ENCODE measurements at places on chromosomes 6 and 20.

GRCh38 chr6:39084506-39084905, 30.5 kb downstream of the SAYSD1 start:
- no peak for DNase-seq

DNA sequence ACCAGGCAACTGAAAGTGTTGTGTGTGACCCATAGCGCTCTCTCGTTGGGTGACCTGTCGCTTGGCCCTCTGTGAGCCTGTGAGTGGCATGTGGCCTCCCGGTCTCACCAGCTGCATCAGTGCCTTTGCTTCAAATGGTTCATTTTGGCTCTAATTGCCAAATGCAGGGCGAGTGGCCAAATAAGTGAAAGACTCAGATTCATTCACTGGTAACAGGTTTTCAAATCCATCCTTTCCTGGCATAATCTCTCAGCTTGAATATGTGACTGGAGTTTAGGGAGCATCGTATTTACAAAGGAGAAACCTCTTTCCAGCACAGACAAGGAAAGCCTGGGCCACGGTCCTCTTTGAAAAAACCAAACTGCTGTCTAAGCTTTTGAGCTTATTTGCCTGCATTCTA, 321.6 kb upstream of the QKI start:
- DNase-seq: no peak

- DNase-seq: peak; percentile 56
These were observed 27.4 kb upstream of the MAPRE1 start for GRCh38 chr20:32792316-32792715.

DNA sequence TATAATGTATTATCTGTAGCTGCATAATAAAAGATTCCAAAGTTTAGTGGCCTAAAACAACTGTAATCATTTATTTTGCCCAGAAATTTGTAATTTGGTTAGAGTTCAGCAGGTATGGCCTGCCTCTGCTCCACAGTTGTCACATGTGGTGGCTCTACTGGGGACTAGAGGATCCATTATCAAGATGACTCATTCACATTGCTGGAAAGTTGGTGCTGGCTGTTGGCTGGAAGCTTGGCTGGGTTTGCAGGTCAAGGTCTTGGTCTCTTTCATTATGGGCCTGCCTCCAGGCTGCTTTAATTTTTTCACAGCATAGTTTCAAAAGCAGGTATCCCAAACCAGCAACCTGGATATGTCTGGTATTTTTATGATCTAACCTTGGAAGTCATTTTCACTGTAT, 17.6 kb downstream of the TRDN start:
- no peak for DNase-seq

DNA sequence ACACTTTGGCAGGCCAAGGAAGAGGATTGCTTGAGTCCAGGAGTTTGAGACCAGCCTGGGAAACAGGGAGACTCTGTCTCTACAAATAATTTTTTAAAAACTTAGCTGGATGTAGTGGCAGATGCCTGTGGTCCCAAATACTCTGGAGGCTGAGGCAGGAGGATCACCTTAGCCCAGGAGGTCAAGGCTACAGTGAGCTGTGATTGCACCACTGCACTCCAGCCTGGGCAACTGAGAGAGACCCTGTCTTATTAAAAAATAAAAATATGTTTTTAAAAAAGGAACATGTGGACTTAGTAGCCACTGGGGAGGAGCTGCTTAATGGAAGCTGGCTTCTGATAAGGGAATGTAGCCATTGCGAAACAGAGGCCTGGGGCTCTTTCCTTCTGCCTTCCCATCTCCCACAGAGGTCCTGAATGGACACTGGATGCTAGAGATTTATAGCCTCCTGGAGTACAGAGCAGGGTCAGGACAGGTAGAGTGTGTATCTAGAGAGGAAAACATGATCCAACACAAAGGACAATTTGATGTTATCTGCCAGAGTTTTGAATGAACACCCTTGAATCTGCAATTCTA, 21.7 kb upstream of the GMNN start:
- no peak for DNase-seq

DNA sequence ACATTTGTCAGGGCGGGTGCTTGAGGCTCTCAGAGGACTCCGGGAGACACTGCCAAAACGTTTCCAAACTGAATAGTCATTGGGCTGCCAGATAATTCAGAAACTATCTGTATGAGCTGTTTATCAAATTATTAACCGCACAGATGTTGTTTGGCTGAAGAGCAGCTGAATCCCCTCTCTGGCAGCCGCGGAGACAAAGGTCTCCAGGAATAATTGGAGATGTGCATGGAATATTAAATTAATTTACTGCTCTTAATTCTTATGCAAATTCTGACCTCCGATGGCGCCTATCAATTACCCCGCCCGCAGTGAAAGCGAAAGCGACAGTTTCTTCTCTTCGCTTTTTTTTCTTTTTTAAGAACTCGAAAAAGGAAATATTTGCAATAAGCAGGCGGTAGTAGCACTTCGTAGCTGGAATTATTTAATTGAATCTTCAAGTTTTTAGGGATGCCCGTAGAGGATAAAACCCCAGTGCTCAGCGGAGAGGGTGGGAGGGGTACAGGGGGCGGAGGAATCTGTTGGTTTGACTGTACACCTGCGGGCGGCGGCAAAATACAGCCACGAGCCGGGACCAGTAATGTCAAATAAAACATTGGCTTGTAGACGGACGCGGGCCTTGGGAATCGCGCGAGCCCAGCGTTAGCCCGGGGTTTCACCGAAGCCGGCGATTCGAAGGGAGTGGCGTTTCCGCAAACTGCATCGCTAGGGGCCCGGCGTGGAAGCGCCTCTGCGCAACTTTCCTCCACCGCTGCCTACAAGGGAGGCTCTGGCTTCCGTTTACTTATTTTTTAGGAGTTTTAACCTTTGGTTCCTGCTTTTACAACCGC, 6.2 kb downstream of the LINC00237 start:
- DNase-seq: peak; percentile 42

- DNase-seq: no peak
These were observed 8.7 kb downstream of the CCDC170 start for GRCh38 chr6:151502499-151502898.

DNA sequence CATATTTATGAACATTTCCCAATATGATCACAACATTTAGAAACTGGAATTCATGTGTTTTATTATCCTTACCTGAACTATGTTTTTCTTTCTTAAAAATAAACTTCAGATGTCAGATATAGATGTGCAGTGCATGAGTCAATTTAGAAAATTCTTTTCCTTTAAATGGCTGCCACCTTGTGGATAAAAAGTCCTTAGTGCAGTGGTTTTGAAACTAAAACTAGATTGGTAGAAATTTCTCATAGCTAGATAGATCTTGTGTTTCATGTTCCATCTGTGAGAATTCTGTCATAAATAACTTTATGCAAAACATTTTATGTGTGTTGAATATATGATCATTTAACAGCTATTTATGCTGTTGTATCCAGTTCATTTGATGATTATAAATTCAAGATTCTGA, 134.9 kb downstream of the KLHL32 start:
- no peak for DNase-seq

DNA sequence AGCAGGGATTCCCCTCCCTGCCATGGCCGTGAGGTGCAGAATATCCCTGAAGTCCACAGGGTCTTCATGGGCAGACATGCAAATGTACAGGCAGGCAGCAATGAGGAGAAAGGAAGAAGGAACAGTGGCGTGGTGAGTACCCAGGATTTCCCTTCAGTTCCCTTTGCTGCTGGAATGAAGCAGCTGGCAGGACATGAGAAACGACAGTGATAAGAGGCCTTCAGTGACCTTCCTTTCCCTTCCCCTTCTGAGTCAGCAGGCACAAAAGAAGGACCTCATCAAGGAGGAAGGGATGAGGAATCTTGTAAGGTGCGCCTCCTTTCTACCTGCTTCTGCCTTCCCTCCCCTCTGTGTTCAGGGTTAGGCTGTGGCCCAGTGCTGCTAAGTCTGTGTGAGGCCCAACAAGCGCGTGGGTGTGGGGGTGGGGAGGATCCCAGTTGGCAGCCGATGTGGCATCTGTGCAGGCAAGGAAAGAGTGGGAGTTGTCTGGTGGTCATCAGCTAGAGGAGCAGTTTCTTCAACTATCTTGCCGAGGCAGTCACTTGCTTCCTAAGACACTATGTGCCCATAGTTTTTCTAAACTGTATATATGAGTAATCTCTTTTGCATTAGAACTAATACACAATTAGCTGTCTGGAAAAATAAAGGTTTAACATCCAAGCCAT, 29.5 kb upstream of the FBXO9 start:
- no peak for DNase-seq

DNA sequence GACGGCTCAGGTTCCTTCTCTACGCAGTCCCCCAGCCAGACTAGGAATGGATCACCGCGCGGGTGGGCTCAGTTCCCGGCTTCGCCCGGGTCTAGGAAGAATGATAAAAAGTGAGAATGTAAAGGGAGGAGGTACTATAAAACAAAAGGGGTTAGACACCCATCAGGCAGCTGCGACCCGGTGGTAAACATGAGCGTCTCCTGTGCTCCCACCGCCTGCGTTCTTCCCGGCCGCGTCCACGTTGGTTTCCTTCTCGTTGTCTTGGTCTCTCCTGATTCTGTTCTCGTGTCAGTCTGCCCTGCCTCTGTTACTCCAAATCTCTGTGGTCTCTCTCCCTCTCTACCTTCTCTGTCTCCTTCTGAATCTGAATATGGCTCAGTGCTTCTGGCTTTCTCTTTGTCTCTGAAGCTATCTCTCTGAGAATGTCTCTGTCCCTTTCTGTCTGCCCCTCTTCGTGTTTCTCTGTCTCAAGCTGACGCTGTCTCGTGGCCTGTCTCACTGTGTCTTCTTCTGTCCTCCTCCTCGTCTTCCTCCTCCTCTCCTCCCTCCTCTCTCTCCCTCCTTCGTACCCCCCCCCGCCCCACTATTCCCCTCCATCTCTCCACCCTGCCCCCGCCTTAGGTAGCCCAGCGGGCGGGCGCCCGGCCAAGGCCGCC, 41.6 kb upstream of the FOXP4 start:
- DNase-seq: no peak

DNA sequence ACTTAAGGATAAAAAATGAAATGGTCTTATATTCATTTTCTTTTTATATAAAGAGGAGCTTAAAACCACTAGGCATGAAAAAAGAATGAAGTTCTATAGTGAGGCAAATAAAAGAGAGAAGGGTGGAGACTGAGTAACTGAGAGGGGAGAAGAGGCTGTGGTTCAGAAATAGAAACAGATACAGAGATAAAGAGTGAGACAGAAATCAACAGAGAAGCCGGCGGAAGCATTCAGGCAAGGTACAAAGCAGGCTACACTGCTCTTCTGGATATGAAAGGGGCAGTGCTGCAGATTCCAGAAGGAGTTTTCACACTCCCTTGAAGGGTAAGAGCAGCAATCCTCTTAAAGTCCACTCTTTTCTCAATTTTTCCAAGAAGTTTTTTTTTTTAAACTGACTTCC, 29.9 kb downstream of the NFATC2 start:
- no peak for DNase-seq

GRCh38 chr6:6980999-6981597, 126.7 kb upstream of the RREB1 start:
- DNase-seq: no peak

- no peak for DNase-seq
These were observed 50.6 kb downstream of the FUT9 start for GRCh38 chr6:96066376-96066775.

DNA sequence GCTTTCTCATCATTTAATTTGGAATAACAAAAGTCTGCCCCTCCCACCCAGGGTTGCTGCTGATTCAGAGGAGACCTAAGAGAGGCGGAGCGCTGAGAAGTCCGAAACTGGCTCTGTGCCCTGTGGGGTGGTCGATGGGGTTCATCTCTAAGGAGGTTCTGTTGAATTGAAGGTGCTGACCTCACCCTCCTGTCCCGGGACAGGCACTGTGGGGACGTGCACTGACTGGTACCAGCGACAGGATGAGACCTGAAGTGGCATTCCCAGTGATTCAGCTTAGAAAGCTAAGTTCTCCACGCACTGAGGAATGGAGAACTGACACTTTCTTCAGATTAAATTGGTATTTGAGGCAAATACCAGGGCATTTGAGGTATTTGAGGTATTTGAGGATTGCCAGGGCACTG, 1.3 kb downstream of the GUCA1B start:
- no peak for DNase-seq

GRCh38 chr6:37222125-37222967, 35.2 kb upstream of the TBC1D22B start:
- peak; percentile 56 for DNase-seq

GRCh38 chr6:146357578-146358430, 185.8 kb upstream of the RAB32 start:
- no peak for DNase-seq

GRCh38 chr20:34042262-34042661, 48.6 kb downstream of the RALY start:
- no peak for DNase-seq

DNA sequence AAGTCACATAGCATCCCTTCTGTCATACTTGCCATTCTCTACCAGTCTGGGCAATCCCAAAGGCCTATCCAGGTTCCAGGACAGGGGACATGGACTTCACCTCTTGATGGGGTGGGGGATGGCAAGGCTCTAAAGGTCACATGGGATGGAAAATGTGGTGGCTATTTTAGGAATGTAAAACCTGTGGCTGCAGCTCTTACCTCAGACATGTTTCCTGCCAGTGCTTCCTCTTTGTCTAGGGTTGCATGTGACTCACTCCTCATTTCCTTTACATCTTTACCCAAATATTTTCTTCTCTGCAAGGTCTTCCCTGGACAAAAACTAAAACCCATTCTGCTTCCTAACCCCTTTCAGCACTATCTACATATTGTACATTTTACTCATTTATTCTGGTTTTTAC, 135.7 kb downstream of the BTBD3 start:
- DNase-seq: no peak

DNA sequence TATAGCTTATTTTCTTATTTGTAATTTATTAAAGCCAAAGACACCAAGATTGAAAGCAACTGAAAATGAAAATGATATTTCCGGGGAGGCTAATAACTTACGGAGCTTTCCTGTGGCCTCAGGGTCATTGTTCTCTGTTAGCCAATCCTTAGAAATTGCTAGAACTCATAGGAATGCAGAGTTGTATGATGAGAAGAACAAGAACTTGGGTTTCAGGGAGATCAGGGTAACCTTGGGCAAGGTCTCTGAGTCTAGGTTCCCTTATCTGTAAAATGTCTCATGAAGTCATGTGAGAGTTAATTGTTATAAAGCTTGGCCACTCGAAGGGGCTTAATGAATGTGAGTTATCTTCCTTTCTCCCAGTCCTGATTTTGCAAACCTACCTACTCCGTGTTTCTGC, 20.1 kb upstream of the SERINC3 start:
- no peak for DNase-seq

DNA sequence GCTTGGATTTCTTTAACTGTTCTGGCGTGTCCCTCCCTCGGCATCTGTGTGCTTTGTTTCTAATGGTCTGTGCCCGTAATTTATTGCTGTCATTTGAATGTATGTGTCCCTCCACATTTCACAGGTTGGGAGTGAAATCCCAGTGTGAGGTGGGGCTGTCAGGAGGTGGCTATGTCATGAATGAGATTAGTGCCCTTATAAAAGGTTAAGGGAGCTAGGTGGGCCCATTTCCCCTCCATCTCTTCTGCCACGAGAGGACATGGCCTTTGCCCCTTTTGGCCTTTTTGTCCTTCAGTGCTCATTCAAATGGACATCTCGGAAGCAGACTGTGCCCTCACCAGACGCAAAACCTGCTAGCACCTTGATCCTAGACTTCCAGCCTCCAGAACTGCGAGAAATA, 96.3 kb downstream of the LAMP5 start:
- no peak for DNase-seq
